NCI-H1092 treated with DMSO at 0.1 percent for 48 hours (cell line): ENCODE measurements at places on chromosomes 5 and 9.

DNA sequence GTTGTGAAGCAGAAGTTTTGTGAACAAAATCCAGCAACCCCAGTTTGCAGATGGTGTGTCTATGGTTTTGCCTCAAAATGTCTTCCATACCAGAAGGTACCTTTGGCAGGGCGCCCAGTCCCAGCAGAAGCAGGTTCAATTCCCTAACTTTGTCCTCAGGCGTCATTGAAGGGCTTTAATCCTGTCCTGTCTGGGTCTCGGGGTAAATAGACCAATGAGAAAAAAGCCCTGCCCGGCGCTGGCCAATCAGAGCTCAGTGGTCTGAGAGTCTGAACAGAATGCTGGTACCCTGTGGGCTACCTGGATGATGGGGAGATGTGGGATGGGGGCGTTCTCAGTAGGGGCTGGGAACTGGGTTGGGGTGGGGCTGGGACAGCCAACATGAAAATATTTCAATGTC, 6.2 kb upstream of the ST6GALNAC4 start:
- no peak for DNase-seq

DNA sequence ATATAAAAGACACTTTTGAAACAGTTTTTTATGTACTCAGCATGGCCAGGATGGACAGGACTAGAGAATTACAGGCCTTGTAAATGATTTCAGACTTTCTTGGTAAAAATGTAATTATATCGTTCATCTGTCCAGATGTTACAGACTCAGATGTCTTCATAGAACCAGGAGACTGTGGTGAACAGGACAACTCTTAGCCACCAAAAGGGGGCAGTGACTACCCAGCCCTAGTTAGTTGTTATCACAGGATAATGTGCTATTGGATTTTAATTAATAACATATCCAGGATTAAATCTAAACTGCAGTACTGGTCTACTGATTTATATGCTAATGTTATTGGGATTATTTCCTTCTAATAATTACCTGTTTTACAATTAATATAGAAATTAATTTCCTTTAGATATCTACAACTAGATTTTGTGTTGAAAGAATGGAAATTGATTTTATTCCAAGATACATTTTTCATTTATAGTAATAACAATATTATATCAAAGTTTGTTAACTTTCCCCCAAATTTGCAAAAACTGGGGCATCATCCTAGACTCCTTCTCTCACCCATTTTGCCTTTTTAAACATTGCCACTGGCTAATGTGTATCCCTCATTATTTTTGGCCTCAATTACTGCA, 99.4 kb downstream of the MTREX start:
- no peak for DNase-seq

- DNase-seq = no peak
Observed at GRCh38 chr5:155530046-155530445, 516.5 kb downstream of the KIF4B start.

- DNase-seq = no peak
Observed at GRCh38 chr9:108021096-108021710, 531.6 kb upstream of the KLF4 start.

- no peak for DNase-seq
Observed at GRCh38 chr9:4196886-4197285, 103.0 kb downstream of the GLIS3 start.

DNA sequence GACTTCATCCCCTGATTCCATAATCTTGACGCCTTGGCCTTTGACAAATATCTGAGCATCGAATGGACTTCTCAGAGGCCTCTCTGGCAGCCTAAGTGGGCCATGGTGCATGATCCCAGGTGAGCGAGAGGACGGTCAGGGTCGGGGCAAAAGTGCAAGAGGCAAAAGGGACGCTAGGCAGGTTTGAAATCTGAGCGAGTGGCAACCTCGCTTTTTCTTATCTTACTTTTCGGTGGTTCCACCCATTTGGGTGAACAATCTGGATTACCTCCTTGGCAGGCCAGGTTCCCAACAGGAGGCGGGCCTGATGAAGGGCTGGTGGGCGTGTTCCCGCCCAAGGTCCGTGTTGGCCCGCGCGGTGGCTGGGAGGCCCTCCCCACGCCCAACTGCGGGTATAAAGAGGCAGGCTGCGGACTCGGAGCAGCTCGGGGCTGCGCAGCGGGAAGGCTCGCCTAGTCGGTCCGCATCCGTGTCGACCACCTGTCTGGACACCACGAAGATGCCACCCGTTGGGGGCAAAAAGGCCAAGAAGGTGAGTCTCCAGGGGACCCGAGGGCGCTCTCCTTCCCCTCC, at the start of gene BHMT:
Gene BHMT, plus strand, starts transcription at position 423 of the 573 bp plus-strand sequence. Its CDS starts 77 bp downstream, at position 500.
- DNase-seq = no peak

DNA sequence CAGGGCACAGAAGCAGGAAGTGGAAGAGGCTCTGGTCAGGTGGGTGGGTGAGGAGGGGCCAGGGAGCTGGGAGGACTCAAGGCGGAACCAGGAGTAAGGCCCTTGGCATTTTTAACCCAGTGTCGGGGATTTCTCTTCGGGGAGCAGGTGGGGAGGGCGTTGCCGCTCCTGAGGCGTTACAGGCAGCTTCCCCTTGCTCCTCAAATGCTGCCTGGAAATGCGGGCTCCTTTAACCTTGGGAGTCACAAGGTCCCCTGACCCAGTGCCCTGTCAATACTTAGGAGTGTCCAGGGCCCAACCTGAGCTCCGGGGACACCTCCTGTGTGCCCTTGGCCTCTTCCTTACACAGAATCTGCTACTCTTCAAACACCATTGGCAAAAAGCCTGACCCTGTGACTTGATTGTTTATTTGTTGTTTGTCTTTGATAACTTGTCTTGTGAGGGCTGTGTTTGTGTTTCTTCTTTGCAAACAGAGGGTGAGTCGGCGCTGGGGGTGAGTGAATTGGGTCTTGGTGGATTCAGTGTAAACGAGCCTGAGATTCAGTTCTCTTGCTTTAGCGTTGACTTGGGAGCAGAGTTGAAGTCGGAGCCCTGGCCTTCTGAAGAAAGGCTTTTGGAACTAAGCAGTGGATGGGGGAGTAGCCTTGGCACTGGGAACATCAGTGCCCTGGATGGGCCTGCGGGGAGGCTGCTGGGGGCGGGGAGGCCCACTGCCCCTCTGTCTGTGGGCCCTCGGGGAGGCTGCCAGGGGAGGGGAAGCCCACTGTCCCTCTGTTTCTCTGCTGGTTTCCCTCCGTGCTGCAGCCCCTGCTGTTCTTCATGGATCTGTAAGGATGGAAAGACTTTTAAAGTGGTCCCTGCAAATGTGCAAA, 300.7 kb upstream of the IRX4 start:
- no peak for DNase-seq

GRCh38 chr5:149406203-149406978, 27.3 kb upstream of the IL17B start:
- DNase-seq = no peak
